Stimulated activated CD8-positive, alpha-beta memory T cell treated with anti-CD3 and anti-CD28 coated beads, Interleukin-7, amount 100 ng/mL, for 1 hour (primary cell): ENCODE measurements at places on chromosomes 7 and 10.

DNA sequence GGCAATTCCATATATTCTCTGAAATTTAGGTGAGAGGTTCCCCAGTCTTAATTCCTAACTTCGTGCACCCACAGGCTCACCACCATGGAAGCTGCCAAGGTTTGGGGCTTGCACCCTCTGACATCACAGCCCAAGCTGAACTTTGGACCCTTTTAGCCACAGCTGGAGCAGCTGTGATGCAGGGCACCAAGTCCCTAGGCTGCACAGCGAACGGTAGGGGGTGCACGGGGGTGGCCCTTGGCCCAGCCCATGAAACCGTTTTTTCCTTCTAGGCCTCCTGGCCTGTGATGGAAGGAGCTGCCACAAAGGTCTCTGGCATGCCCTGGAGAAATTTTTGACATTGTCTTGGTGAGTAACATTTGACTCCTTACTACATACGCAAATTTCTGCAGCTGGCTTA is 251.9 kb upstream of the GRM3 start:
- no peak for DNase-seq

GRCh38 chr10:8485032-8485431 is 430.5 kb downstream of the GATA3 start:
- DNase-seq: no peak

- DNase-seq: no peak
Measured at GRCh38 chr10:69804775-69805174, 3.1 kb downstream of the COL13A1 start.

GRCh38 chr7:14332155-14332554 is 342.7 kb upstream of the ETV1 start:
- DNase-seq: no peak

- no peak for DNase-seq
Measured at GRCh38 chr7:105319578-105319977, 69.1 kb downstream of the SRPK2 start.

- DNase-seq: no peak
Measured at GRCh38 chr10:112565434-112566053, 118.5 kb downstream of the VTI1A start.
